Activated naive CD4-positive, alpha-beta T cell treated with Interleukin-2 at 50 U/mL for 16 hours (primary cell): ENCODE measurements at places on chromosomes 11 and 22.
A peak's percentile ranks its signal among the peaks of the same experiment; 100 is the strongest.

DNA sequence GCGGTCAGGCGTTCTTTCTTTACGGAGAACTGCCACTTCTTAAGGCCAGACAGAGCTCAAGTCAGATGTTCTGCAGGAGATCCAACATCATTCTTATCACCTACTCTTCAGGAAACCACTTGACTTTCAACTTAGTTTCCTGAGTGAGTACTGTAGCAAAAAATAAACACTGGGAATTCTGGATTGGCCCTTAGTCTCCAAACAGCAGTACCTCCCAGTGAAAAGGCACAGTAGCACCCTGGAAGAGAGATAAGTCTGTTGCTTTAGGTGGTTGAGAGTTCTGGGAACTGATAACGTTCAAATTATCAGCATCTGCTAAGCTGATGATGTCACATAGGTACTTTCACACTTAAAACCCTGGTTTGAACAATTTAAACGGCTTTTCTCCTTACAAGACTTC lies 971.8 kb upstream of the TENM4 start:
- DNase-seq = no peak

DNA sequence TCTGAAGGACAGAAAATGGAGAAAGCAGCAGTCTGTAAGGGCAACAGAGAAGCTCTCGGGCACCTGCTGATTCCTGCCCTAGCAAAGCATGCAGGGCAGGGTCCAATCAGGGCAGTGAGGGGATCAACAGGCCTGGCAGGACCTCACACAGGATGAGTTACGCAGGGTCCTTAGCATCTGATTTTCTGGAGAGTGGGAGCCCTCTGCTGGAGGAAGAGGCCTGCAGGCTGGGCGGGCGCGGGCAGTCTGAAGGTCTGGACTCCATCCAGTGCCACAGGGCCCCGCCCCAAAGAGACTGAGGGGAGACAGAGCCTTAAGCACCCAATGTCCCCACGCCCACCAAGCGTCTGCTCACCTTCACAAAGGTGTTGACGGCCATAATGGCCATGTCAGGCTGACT lies 28.9 kb downstream of the AP1B1 start:
- DNase-seq = no peak

DNA sequence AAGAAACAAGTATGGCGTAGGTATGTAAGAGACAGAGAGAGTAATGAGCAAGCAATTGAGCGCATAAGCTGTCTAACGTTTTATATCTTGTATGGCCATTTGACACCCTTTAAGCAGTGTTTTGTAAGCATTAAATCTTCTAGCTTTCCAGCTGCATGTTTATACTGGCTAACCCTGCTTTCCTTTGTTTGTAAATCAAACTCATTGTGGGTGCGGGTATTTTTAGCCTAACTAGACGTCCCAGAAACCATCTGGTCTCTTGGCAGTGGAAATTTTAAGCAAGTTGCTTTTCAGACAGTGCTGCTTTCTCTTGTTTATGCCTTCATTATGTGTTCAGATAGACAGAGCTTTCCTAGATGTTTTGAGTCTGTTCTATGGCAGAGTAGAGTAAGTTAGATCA lies 73.5 kb downstream of the RNF169 start:
- DNase-seq = no peak

DNA sequence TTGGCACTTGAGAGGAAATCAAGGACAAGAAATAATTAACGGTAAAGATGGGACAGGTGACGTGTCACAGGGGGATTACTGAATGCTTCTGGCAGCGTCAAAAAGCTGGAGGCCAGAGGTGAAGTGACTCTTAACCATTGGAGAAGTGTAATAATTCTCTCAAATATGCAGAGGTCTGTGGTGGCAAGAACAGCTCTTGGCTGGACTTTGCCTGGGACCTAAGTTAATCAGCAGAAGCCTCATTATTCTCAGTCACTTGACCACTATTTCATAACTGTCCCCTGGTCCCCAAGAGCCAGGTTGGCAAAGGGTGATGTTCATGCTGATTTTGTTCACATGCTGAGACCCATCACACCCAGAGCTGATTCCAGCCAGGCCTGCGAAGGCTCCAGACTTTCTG lies 72.9 kb downstream of the TIMP3 start:
- no peak for DNase-seq

DNA sequence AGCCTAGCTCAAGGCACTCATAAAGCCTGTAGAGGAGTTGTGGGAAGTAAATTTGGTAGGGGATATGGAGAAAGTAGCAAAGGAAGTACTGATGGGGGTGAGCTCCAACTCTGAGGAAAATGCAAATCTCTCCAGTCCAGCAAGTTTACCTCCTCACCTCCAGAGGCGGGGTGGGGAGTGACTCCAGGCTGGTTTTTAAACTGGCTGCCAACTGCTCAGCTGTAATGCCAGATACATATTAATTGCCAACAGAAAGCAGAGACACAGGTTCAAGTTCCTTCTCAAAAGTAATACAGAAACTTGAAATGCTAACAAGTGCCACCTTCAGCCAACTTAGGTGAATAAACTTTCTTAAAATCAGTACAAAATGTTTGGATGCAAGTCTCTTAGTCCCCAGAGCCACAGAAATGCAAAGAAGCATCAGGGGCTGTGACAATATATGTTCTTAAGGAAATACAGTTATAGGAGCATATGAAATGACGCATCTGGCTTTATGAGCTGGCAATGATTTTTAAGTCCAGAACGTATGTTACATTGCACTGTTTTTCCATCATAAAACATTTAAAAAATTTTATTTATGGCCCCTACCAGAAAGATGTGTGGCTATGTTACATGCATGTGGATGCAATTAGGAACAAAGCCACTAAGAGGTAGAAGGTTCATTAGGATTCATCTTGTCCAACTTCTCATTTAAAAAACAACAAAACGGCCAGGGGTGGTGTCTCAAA lies 436.4 kb upstream of the CCDC90B start:
- DNase-seq = no peak

DNA sequence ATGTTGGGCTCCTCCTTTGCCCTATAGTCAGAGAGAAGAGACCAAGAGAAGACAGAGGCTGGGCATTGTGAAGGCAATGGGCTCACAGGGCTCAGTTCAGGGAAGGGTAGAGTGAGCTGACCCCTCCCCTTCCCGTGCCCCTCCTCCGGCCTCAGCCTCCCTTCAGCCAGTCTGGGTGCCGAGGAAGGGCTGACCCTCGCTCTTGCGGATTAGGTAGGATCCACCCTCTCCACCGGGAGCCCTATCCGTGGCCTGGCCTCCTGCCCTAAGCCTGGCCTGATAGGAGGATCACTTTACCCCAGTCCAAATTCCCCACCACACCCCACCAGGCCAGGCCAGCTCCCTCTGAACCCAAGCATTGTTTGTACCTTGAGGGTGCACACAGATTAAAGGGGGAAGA lies 1.8 kb upstream of the PPP1R14B start:
- DNase-seq = no peak

DNA sequence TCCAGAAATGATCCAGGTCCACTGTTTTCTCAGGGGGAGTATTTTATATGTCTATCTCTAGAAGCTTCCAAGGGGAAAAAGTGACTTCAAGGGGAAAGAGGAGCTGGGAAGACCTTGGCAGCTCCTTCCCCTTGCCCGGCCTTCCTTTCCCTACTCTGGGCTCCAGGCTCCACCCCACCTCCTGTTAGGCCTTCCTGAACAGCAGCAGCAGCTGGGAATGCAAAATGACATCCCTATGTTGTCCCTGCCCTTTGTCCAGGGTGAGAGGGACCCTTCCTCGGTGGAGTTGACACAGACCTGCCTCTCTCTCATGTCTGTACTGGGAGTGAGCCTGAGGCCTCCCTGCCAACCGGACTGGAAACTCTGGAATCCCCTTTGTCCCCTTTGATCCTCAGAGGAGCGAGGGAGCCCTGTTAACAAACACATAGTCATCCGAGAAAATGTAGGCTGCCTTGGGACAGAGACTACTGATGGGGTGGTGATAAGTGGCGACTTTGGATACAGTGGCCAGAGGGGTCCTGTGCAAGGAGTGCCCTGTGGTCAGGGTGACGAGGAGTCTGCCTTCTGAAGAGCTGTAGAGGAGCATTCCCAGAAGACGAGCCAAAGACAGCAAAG lies 9.0 kb upstream of the MALAT1 start:
- DNase-seq = no peak

DNA sequence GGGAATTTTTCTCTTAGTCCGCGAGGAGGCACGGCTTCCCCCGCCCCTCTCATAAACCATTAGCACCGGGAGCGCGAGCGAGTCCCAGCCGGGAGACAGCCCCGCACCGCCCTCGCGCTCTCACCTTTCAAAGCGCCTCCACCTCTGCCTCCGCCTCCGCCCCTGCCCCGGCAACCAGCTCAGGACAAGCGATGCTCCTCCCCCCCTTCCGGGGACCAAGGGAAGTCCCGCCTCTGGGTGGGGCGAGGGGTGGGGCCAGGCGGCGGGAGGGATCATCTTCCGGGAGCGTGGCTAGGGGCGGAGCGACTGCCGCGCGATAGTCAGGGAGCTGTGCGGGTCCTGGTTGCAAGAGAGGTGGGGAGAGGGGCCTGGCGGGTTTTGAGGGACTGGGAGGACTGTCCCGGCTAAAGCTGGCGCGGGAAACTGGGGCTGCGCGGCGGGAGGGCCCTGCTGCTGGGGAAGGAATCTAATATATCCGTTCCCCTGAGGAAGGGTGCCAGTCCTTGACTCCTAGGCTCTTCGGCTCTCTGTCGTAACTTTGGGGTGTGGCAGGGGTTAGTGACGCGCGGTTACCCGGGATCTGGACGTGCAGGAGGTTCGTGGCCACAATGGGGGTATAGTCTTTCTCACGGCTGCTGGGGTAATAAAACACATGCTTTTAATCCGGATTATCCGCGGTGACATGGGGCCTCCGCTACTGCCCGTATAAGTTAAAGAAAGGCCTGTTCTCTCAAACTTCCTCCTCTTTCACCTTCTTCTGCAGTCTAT lies at the start of the genes CCDC82 and JRKL:
Gene CCDC82 (minus strand): TSS at position 193 of the 768 bp plus-strand sequence. CDS start 5,165 bp downstream, outside the sequence.
Gene JRKL (plus strand): TSS at position 294 of the 768 bp plus-strand sequence. CDS start 637 bp downstream, outside the sequence.
- DNase-seq = peak; percentile 98

- peak; percentile 76 for DNase-seq
These were observed 12.2 kb upstream of the MFNG start for GRCh38 chr22:37498289-37498909.

DNA sequence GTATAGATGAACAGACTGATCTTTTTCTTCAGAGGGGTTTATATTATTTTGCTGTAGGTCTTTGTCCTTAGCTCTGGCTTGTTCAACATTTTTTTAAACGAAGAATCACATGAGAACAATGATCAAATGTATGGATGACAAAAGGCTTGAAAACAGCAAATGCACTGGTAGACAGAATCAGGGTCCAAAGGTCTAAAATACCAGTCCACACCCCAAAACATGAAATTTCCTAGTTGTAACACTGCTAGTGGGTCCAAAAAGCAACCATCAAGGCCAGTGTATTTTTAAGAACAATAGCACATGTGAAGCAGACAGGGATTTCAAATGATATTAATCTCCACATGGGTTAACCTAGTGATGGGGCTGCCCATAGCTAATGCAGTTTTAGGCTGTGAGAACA lies 162.0 kb downstream of the SWAP70 start:
- no peak for DNase-seq

GRCh38 chr11:73213196-73214143 lies 4.6 kb upstream of the P2RY2 start:
- DNase-seq = no peak

- DNase-seq = peak; percentile 65
These were observed 39.3 kb upstream of the CELSR1 start for GRCh38 chr22:46576556-46577367.

DNA sequence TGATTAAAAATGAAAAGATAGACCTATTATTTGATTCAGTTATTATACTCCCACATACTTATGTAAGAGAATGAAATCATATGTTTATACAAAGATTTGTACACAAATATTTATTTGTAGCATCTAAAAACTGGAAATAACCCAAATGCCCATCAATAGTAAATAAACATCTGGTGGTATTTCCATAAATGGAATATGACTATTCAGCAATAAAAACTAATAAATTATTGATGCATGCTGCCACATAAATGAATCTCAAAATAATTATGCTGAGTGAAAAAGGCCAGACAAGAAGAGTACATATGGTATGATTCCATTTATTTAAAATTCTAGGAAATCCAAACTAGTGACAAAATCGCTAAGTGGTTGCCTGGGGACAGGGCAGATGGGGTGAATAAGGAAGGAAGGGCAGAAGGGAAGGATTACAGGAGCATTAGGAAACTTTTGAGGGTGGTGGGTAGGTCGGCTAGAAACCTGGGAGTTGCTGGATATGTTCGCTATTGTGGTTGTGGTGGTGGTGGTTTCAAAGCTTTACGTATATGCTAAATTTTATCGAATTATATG lies 41.5 kb downstream of the JAM3 start:
- no peak for DNase-seq

DNA sequence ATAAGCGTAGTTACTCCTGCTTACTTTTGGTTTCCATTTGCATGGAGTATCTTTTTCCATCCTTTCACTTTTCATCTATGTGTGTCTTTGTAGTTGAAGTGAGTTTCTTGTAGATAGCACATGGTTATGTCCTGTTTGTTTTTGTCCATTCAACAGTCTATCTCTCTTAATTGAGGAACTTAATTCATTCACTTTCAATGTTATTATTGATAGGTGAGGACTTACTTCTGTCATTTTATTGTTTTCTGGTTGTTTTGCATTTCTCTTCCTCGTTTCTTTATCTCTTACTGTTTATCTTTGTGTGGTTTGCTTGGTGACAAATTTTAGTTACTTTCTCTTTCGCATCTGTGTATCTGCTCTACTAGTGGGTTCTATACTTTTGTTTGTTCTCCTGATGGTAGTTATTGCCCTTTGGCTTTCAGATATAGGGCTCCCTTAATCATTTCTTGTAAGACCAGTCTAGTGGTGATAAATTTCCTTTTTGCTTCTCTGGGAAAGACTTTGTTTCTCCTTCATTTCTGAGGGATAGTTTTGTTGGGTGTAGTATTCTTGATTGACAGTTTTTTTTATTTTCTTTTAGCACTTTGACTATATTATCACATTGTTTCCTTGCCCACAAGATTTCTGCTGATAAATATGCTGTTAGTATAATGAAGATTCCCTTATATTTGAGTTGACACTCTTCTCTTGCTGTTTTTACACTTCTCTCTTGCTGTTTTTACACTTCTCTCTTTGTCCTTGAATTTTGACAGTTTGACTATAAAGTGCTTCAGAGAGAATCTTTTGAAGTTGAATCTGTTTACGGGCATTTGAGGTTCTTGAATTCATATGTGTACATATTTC lies 9.0 kb upstream of the RAG1 start:
- DNase-seq = no peak

DNA sequence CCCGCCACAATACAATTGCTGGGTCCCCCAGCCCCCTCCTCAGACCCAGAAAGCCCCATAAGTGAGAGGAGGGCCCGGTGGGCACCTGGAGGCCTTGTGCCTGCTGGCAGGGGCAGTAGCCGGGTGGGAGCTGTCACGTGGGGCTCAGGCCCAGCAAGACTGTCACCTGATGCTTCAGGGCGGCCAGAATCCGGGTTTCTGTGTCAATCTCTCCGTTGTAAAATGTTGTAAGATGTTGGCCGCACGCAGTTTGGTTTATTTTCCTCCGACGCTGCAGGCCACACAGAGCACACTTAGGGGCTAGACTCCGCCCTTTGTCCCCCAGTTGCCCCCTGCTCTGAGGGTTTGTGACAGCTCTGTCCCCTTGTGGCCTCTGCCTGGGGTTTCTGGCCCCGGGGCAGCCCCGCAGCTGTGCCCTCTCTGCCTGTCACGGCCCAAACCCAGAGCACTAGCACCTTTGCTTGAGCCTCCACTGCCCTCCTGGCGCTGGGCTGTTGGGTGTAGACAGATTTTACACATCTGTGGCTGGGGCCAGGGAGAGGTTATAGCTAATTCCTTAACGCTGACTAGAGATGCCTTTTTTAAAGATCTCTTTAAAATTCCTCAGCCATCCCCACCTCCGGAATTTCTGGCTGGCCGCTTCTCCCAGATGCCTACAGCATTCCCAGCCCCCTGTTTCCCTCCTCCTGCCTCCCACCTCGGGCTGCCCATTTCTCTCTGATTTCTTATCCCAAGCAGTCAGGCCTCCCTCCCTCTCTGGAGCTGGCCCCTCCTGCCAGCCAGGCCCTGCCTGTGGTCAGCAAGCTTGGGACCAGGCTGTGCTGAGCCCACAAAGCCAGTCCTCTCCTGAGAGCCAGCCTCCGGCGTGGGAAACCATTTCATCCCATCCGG lies 3.2 kb upstream of the PRR5 start:
- DNase-seq = no peak
